ENCODE measurements at places on chromosomes 6 and 20. TPM values are rescaled to one million over a fixed set of nuclear protein-coding genes. Genes with fewer than 3 reads are reported as not detected.

- no peak for DNase-seq
These were observed 45.2 kb upstream of the NT5E start for GRCh38 chr6:85404564-85405174.

GRCh38 chr6:131929264-131929663 is 21.9 kb downstream of the CCN2 start:
- DNase-seq = no peak

DNA sequence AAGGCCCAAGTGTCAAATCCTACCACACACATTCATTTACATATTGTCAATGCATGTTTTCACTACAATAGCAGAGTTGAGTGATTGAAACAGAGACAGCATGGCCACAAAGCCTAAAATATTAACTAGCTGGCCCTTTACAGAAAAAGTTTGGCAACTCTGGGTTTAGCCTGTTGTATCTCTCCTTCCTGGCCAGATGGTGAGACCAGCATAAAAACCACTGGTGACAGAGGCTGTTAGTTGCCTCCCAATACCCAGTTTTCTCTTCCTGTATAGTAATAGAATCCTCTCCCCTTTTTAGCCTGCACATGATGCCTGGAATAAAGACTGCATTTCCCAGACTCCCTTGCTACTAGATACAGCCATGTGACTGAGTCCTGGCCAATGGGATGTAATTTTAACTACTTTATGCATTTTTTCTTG is 100.0 kb upstream of the TAB2 start:
- DNase-seq = no peak

CRISP3 gene
- not detected for total RNA-seq
